Activated effector memory CD4-positive, alpha-beta T cell treated with anti-CD3 and anti-CD28 coated beads, Interleukin-2, amount 50 U/mL, for 16 hours (primary cell): ENCODE measurements at places on chromosomes 6 and 20.

- DNase-seq, result no peak
These were observed 211.5 kb upstream of the DTNBP1 start for GRCh38 chr6:15874326-15874725.

GRCh38 chr20:8330785-8331695, 199.0 kb downstream of the PLCB1 start:
- no peak for DNase-seq

- no peak for DNase-seq
These were observed 340.0 kb downstream of the ADGRB3 start for GRCh38 chr6:68975064-68975463.

DNA sequence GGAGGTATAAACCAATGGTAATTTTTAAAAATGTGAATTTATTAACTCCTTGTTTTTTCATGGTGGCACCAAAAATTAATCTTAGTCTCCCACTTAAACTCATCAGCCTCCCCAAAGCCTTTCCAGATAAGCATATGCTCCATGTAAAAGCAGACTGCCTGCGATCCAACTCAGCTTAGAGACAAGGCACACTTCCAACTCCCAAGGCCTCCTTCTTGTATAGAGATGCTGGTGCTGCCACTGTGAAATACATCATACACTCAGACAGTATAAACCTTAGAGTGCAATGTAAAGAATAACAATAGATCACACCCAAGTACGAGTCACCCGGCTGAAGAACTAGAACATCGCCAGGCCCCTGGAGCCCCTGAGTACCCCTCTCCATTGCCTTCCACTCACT, 2.0 kb downstream of the ANKRD6 start:
- no peak for DNase-seq

DNA sequence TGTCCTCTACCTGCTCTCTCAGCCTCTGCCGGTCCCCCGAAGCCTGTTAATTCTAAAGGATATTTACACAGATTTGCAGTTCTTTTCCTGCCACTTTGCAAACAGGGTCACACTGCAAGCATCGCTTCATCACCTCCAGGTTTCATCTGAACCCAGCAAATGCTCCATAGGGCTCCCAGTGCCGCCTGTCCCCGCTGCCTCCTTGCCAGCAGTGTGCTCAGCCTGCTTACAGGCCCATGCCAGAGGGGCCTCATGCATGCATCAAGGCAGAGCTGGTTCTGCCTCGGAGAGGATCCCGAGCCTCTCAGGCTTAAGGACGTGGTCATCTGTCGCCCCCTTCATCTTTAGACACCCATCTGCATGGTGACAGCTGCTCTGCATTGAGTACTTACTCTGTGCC, 10.5 kb downstream of the SIRPA start:
- DNase-seq, result no peak

- no peak for DNase-seq
These were observed 71.6 kb downstream of the BANF2 start for GRCh38 chr20:17771206-17772004.

GRCh38 chr6:146095481-146095880, 66.6 kb downstream of the GRM1 start:
- DNase-seq, result no peak

DNA sequence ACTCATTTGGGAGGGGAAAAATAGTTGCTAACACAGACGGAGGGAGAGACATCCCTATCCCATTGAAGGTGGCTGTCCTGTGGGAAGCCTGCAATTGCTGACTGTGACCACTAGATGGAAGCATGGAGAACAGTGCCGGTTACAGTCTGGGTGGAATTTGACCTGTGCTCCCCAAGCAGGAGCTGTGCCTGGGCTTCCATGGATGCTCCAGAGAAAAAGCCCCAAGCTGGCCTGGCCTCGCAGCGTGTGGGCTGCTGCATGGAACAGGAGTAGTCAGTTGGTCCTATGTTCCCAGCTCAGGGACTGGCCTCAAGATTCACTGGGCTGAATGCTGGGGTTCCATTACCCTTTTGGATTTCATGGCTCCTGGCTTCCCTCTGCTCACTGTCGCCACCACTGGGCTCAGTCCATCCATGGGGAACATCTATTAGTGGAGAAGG, 116.3 kb upstream of the CHD6 start:
- peak; percentile 71 for DNase-seq

GRCh38 chr6:107600936-107601335, 111.0 kb downstream of the SOBP start:
- no peak for DNase-seq

- no peak for DNase-seq
These were observed 12.6 kb downstream of the TCP11 start for GRCh38 chr6:35128496-35128895.

DNA sequence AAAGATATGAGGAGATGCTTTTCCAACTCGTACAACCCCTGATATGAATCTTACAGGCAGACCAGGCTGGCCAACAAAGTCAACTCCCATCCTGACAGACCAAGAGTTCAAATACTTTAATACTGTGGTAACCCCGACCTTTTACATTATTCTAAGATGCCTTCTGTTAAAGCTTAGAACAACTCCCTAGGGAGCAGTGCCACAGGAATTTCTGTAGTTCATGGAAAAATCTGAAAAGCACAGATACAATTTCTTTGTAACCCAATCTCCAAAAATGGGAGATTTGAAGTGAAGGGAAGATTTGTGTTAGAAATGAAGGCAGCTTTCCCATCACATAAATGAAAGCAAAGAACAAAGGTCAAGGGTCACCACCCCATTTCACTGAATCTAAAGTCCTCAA, 151.3 kb upstream of the BEND6 start:
- DNase-seq, result no peak

- no peak for DNase-seq
These were observed 598.1 kb downstream of the PHF3 start for GRCh38 chr6:64233746-64234145.

- DNase-seq, result no peak
These were observed 178.5 kb downstream of the TRDN start for GRCh38 chr6:123458218-123458617.

DNA sequence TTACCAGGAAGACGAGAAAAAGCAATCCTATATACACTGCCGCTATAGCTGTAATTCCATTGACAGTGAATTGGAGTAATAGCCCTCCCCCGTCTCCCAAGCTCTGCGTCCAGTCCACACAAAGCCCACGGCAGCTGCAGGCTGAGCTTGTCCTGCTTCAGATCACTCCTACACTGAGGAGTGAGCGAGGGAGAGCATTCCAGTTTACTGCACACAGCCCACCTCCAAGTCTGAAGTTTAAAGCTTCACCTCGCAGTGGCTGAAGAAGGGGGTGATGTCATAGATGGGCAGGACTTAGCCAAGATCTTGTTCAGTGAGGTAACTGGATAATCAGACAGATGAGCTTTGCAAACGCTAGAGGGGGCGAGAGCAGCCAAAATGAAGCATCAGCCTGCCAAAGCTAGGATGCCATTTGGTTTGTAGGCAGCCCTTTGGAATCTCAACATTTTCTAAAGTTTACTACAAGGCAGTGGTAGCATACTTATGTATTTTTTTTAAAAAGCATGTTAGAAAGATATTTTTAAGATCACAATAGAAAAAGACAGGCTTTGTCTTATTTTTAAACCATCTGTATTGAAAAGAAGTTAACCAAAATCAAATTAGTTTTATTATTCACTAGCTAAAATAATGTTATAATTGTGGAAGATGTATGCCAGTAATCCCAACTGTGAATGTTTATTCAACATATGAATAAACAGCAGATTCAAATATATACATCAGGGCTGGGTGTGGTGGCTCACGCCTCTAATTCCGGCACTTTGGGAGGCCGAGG, at the start of gene FLRT3:
Gene FLRT3 (minus strand): TSS at position 213 of the 772 bp plus-strand sequence. CDS start 10,106 bp downstream, outside the sequence.
- no peak for DNase-seq

- DNase-seq, result no peak
These were observed 349.0 kb downstream of the PRL start for GRCh38 chr6:21947731-21948386.

DNA sequence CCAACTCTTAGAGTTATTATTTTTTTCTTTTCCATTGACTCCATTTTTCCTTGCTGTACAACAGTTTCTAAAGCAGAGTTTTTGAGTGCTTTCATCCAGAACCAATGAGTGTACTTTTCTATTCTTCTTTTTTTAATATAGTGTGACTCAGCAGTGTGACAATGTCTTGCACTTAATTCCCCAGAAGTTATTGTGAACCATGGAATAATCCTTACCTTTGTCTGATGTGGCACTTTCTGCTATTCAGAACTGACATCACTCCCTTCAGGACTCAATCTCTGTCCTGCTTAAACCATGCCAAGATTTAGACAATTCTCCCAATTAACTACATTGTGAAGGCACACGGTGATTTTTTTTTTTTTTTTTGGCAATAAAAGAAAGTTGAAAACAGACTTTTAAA, 41.5 kb downstream of the GRIK2 start:
- no peak for DNase-seq

GRCh38 chr6:148577687-148578488, 168.9 kb upstream of the UST start:
- peak; percentile 79 for DNase-seq

DNA sequence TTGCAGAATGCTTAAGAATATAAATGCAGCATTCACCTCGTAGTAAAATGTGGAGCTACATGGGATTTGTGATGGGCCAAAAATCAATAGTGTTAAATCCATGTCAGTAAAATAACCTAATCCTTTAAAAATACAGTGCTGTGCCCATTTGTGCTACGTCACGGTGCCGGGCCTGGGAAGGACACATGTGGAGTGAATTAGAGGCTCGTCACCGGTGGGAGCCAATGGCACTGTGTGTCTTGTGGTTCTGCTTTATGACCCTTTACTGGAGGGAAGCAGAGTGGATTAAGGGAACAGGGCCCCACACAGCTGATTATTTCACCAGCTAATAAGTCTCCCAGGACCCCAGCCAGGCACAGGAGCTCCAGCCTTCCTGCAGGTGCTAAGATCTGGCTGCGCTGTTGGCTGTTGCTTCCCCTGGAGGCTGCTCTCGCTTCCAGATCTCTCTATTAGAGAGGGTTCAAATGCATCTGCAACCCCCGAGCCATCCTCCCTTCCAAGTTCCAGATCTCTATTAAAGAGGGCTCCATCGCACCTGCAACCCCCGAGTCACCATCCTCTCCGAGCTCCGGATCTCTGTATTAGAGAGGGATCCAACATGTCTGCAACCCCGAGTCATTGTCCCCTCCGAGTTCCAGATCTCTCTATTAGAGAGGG, 405.8 kb downstream of the CDH4 start:
- DNase-seq, result peak; percentile 39

DNA sequence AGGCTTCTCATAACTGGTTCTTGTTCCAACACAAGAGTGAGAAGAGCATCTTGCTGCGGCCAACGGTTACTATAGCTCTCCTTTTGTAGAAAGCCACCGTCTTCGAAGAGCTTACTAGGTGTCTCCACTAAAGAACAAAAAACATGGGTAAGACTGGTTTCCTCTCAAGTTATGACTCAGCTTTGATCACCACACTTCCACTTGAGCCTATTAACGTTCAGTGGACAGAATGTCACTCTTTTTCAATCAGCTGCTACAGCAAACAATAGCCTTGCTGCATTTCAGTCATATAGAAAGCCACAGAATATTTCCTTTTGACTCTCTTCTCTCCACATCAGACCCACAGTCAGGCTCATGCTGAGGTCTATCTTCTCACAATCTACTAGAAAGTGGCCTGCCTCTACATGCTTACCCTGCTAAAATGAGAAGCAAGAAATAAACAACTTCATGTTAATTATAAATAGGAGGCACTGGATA, 243.5 kb upstream of the PREP start:
- DNase-seq, result peak; percentile 68

- DNase-seq, result no peak
These were observed 31.0 kb downstream of the ELOVL2 start for GRCh38 chr6:11012976-11013720.

DNA sequence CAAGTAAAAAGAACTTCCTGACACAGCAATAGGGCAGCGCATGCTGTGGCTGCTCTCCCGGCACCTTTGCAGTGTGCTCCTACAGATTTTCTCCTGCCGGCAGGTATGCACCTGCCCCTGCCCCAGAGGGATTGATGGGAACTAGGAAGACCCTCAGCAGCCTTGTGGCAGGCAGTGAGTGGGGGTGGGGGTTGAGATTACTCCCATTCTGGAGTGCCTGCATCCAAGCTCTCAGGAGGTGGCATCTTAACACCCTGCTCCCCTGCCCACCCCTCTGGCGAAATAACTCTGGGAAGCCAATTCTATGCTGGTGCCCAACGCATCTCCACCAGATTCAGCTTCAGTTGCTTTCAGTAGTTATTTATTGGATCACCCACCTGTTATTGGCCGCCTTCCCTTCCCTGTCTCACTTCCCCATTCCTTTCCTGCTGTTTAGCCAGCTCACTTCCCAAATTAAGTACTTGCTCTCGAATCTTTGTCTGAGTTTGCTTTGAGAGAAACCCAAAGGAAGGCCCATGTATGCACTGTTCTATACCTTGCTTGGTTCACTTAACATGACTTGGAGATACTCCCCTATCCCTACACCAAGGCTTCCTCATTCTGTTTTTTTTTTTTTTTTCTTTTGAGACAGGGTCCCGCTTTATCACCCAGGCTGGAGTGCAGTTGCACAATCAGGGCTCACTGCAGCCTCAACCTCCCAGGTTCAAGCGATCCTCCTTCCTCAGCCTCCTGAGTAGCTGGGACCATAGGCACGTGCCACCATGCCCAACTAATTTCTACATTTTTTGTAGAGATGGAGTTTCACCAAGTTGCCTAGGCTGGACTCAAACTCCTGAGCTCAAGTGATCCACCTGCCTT, 29.3 kb upstream of the SLC23A2 start:
- DNase-seq, result no peak

DNA sequence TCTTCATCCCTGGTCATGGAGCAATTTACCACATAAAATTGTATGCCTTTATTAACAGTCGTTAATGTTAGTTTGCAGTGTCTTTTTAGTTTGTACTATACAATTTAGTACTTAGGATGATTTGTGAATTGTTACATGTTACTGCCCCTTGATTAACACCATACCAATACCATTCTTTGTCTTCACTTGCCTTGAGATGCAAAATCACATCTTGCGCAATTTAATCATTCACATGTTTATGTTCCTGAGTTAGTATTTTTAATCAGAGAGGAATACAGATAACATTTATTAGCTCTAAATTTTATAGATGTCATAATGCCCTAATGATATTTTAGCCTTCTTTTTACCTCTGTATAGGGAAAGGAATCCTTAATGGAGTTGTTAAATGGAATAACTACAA, 114.1 kb downstream of the SCAF8 start:
- DNase-seq, result no peak

DNA sequence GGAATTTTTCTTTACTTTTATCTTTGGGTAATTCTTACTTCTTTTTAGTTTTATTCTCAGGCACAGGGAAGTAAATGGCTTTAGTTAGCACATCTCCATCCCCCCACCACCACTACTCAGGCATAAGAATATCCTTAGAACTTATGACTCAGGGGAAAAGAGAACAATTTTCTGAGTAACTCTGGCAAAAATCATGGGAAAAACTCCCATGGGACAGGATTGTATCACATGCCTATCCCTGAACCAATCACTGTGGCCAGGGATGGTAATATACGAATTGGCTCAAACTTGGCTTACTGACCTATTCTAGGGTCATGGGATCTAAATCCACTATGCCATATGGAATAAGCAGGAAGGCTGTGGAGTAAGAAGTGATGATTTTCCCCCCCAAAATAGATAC, 339.1 kb downstream of the BTBD3 start:
- DNase-seq, result no peak
